Bronchial epithelial cell (primary cell): ENCODE measurements at places on chromosomes 12 and 14. TPM values are rescaled to one million over a fixed set of nuclear protein-coding genes. Genes with fewer than 3 reads are reported as not detected.
A peak's percentile ranks its signal among the peaks of the same experiment; 100 is the strongest.

GRCh38 chr12:105485321-105485910, 154.9 kb downstream of the C12orf75 start:
- DNase-seq, result peak; percentile 5

- no peak for DNase-seq
These were observed 4.5 kb downstream of the GNPNAT1 start for GRCh38 chr14:52786887-52787286.

DNA sequence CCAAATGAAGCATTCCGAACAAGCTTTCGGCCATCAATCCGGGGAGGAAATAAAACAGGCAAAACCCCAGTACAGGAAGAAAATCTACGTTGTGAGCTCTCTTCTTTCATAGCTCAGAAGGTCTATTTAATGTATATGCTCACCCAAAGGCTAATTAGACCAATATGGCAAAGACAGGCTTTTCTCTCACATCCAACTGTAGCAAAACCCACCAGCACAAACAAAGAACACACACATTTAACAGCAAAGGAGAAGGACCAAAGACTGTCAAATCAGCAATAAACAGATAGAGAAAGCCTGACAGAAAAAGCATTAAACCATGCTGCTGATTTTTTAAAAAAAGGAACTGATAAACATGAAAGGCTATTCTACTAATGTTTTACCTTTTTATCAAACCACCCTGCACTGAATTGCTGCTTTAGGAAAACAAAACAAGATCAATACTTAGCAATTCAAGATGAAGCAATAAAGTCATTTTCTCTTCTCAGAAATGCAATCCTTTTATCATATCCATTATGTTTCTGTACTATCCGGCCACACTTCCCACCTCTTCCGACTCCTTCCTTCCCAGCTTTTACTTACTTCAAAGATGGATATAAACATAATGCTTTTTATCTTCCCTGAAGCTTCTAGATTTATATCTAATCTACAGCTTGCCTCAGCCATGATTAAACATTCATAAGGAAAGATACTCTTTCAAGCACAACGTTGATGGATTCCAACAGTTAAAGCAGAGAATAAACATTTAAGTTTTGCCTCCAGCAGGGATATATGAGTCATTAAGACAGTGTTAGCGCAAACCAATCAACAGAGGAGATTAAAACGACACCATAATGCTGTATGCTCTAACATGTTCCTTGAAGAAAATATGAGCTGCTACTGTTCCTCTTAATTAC, 74.6 kb upstream of the BBS10 start:
- DNase-seq, result peak; percentile 21

Gene GALNT16
- not detected in 2 replicates for total RNA-seq

Gene BEGAIN
- 0.51 and 1.1 TPM in 2 replicates for total RNA-seq

Gene VRTN
- not detected in 2 replicates for total RNA-seq

Gene WDHD1
- total RNA-seq, result 8.7 and 10.0 TPM in 2 replicates

Gene RHEBL1
- 0.26 and 0.53 TPM in 2 replicates for total RNA-seq

Gene SIX1
- total RNA-seq, result 5.3 and 6.5 TPM in 2 replicates

- no peak for DNase-seq
These were observed 4.5 kb downstream of the SELPLG start for GRCh38 chr12:108629151-108629550.

Gene FAM186B
- total RNA-seq, result 0.13 and 0.26 TPM in 2 replicates

Gene AREL1
- 16.6 and 19.6 TPM in 2 replicates for total RNA-seq

DNA sequence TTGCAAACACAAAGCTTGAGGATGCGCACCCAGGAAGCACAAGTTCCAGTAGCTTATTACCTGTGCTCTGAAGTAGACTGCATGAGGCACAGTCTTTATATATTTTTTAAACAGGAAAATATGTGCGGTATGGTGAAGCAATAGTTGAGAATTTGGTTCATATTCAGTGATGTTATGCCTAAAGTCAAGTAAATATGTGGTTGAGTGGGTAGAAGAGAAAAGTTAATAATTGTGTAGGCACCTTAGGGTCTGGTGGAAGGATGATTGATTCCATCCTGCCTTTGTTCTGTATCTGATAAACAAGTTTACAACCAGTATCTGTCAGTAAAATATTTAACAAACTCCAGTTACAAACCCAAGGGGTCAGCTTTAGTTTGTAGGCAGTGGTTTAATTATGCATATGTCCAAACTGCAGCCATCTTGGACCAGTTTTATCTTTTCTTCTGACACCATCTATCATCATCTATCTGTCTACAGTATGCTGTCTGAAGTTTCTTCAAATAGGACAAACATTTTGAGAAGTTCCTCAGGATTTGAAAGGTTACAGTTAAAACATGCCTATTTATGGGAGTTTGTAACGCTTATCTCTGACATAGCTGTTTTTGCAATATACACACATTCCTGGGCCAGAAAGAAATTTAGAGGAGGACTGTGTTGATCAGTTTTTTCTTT, 10.8 kb downstream of the SINHCAF start:
- no peak for DNase-seq
